ENCODE measurements at places on chromosomes 2 and 18. TPM values are rescaled to one million over a fixed set of nuclear protein-coding genes. Genes with fewer than 3 reads are reported as not detected.

- DNase-seq = peak; percentile 71
These were observed 196.1 kb downstream of the ANKRD30B start for GRCh38 chr18:14943967-14944636.

- no peak for DNase-seq
These were observed 286.5 kb downstream of the CPS1 start for GRCh38 chr2:210842896-210843295.

- DNase-seq = no peak
These were observed 297.0 kb upstream of the NXPH2 start for GRCh38 chr2:139077099-139077737.

DNA sequence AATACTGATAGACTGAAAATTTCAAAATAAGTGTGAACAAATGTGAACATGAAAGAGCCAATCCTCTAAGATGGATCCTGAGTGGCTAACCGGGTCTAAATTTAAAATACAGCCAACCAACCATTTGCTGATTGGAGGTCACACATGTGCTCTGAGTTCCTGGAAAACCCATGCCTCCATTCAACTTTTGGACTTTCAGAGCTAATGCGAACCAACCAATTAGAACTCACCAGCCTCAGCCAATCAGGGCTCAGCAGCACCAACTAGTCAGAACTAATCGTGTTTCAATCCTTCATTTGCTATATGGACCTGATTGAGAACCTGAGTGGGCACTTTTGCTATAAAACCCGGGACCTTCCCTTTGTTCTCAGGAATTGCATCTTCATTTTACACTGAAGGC, 111.5 kb downstream of the MEP1B start:
- DNase-seq = no peak

- DNase-seq = no peak
These were observed 238.5 kb upstream of the FBXO11 start for GRCh38 chr2:48144777-48145176.

DNA sequence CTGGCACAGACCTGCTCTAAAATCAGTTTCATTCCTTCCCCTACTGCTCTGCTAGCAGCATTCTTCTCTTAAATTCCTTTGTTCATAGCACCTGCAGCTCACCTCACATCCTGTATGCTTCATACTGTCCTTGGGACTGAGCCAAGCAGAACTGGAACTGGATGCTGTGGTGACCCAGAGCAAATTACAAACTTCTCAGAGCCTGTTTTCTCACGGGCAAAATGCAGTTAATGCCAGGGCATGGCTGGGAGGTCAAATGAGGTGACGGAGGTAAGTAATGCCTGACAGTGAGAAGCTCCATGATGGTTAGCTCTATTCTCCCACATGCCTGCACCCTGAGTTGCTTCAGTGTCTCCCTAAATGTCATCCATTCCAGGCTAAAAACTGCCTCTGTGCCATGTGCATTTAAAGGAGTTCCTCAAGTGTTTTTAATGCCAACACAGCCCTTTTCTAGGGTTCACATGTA, 29.7 kb downstream of the C2orf42 start:
- no peak for DNase-seq

GRCh38 chr2:207235621-207236020, 69.9 kb upstream of the KLF7 start:
- DNase-seq = no peak

- DNase-seq = no peak
These were observed 11.1 kb upstream of the IL1RN start for GRCh38 chr2:113116100-113116958.

- DNase-seq = no peak
These were observed 10.0 kb downstream of the FAP start for GRCh38 chr2:162233197-162233596.

DNA sequence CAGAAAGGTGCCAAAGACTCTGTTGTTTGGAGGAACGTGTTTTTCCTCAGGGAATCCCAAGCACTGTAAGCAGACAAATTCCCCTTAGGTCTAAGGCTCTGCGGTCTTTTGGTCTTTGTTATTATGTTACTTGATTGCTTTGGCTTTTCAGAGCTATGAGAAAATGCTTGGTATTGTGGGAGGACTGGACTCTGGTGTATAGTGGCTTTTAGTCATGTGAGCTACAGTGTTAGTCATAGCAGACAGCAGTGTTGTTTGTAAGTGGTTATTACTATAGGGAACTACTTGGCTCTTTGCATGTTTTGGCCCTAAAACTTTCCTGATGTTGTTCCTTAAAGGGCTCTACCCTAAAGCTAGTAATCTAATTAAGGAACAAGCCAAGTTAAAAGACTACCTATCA, 956.2 kb upstream of the LRATD1 start:
- no peak for DNase-seq

GRCh38 chr18:48139431-48140347, 209.2 kb upstream of the SMAD2 start:
- peak; percentile 81 for DNase-seq

GRCh38 chr2:86368161-86368824, 30.9 kb upstream of the REEP1 start:
- no peak for DNase-seq

DNA sequence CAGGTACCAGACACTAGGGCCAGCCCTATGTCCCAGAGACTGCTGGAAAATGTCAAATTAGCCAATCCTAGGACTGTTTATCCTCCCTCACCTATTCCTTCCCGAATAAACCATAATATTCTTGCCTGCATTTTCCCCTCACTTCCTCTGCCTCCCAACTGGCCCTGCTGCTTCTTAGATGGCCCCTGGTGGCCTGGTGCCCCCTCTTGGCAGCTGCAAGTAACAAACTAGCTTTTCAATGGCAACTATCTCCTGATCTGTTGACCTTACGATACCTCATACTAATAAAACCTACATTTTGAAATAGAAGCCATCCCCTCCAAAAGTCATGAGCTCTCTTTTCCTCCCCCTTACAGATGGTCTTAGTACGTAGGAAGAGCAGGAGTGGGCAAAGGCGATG, 132.0 kb downstream of the ALPK2 start:
- no peak for DNase-seq

DNA sequence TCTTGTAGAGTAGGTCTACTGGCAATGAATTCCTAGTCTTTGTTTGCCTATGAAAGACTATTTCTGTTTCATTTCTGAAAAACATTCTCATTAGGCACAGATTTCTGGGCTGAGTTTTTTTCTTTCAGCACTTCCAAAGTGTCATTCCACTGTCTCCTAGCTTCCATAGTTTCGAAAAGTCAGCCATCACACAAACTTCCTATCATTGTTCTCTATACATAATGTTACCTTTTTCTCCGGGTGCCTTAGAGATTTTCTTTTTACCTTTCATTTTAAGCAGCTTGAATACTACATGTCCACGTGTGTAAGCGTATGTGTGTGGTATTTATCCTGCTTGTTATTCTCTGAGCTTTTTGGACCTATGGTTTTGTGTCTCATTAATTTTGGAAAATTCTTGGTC, 55.7 kb downstream of the OLA1 start:
- DNase-seq = no peak

GRCh38 chr18:7196421-7196820, 34.5 kb upstream of the LRRC30 start:
- DNase-seq = no peak

DNA sequence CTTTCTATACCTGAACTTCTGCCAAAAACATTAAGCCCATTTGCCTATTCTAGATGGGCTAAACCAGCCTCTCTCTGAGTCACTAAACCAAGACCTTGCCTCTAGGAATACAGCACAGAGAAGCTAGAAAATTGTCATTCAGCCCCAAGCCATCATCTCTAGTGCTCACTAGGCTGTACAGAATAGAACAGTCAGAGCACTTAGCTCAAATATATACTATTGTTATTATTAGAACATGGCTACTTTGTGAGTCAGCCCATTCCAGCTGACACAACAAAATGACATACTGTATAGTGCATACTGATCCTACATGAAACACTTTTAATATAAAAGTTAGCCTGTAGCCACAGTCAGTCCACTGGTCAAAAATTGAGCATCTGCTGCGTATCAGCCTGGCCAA, 418.8 kb downstream of the NRXN1 start:
- no peak for DNase-seq

GRCh38 chr2:194556629-194557028, 1100.4 kb upstream of the SLC39A10 start:
- no peak for DNase-seq

- no peak for DNase-seq
These were observed 25.7 kb upstream of the COX7A2L start for GRCh38 chr2:42386682-42387081.

DNA sequence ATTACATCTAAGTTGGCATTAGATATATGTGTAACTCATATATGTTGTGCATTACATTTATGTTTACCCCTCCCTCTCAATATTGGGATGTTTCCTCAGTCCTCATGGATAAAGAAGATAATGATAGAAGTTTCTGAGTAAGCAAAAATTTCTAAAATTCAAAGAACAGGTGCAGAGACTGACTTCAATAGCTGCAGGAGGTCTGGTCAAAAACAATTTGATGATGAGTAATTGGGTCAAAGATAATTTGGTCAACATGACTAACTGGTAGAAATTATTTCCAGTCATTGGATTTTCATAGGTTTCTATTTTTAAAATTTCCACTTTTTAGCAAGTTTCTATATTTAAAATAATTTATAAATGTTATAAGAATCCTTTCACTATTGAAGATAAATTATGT, 1130.9 kb upstream of the SLC39A10 start:
- DNase-seq = no peak

GRCh38 chr18:9433671-9434121, 41.6 kb upstream of the RALBP1 start:
- DNase-seq = no peak

GRCh38 chr2:220194630-220195584, 567.5 kb downstream of the SLC4A3 start:
- DNase-seq = no peak

DNA sequence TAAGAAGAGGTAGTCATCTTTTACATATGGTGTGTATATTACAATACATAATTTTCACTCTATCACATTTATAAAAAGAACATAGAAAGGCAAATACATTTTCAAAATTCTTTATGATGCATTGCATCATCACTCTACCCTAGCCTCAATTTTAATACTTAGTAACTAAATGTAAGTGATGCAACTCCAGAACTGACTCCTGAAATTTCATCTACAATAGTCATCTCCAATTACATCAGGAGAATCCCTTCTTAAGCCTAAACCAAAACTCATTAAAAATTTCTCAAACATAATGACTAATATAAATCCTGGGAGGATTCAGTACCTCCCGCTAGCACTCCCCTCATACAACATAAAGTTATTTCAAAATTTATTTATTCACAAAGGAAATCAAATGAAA, 15.9 kb downstream of the TMX3 start:
- no peak for DNase-seq

GRCh38 chr2:219675221-219675620, 47.8 kb downstream of the SLC4A3 start:
- DNase-seq = no peak

GRCh38 chr2:226603606-226604005, 196.0 kb downstream of the IRS1 start:
- DNase-seq = no peak

DNA sequence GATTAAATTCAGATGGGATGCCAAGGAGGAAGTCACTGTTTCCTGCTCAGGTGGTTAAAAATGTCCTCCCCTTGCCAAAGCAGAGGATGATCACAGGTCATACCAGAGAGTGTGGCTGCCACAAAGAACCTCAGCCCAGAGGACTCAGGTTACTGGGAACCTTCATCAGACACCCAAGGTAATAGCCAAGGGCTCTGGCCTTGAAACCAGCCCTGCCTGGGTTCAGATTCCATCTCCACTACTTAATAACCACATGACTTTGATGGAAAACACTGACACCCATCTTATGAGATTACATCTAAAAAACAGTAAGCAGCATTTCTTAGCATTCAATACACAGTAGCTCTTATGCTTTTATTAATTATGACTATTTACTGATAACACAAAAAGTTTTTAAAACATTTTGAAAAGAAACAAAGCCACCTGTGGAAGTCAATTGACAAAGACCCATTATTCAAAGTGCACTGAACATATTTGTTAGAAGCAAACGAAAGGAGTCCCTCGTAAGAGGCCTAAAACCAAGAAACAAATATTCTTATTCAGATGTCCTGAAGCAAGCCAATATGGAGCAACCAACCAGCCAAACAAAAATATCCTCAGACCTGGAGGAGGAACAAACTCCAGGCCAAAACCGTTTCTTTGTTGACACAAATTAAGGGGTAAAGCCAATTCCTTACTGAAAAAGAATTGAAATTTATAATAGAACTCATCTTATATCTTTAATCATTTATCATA, 241.5 kb downstream of the RNF152 start:
- DNase-seq = no peak

GRCh38 chr2:139237023-139237422, 456.8 kb upstream of the NXPH2 start:
- DNase-seq = no peak

- DNase-seq = no peak
These were observed 23.2 kb downstream of the ASB1 start for GRCh38 chr2:238449909-238450417.

- DNase-seq = no peak
These were observed 146.8 kb upstream of the KCNJ3 start for GRCh38 chr2:154551649-154552048.

DNA sequence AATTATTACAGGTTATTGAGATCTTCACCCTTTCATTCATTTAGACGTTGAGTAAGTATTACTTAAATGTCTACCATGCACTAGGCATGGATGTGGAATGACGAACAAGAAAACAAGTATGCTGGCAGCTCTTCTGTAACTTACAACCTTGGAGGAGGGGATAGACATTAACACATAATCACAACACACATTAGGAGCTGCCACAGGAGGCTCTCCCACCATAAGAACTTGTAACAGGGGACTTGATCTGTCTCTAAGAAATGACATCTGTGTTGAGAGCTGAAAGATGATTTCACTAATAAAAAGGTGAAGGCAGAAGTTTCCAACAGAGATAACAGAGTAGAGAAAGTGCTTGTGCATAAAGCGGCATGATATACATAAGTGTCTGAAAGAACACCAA, 384.7 kb upstream of the ZEB2 start:
- no peak for DNase-seq

Gene ANKRD29
- 3.9 TPM for total RNA-seq

Gene SERPINB12
- not detected for total RNA-seq

Gene EIF4E2
- 45.9 TPM for total RNA-seq

Gene CAPN10
- 24.3 TPM for total RNA-seq

Gene TMEM37
- total RNA-seq = 1.5 TPM

Gene ACVR1
- 22.7 TPM for total RNA-seq

Gene IL37
- total RNA-seq = not detected

Gene IDH1
- total RNA-seq = 17.7 TPM

Gene CLIP4
- 33.0 TPM for total RNA-seq

Gene SLC38A11
- 0.51 TPM for total RNA-seq
